Astrocyte of the hippocampus (primary cell): ENCODE measurements at places on chromosomes 6 and 20.

DNA sequence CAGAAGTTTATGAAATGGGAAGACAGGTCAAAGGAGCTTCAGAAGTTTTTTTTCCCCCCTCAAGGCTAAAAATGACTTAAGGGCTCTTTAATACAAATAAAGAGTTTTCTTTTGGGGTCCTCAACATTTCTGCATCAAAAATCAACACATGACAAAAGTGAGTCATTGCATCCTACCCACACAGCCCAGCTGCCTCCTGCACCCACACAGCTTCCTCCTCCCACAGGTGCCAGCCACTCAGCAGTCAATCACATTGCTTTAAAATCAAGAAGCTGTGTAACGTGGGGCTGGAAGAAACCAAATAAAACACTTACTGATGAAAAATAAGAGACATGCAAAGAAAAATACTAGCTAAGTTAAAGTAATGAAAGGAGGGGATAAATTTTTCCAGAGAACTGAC, 68.5 kb downstream of the MAP3K5 start:
- peak; percentile 27 for DNase-seq

- no peak for DNase-seq
Observed at GRCh38 chr20:64237316-64237715, 18.2 kb upstream of the PCMTD2 start.

GRCh38 chr6:23183846-23184245, 614.5 kb downstream of the HDGFL1 start:
- no peak for DNase-seq

DNA sequence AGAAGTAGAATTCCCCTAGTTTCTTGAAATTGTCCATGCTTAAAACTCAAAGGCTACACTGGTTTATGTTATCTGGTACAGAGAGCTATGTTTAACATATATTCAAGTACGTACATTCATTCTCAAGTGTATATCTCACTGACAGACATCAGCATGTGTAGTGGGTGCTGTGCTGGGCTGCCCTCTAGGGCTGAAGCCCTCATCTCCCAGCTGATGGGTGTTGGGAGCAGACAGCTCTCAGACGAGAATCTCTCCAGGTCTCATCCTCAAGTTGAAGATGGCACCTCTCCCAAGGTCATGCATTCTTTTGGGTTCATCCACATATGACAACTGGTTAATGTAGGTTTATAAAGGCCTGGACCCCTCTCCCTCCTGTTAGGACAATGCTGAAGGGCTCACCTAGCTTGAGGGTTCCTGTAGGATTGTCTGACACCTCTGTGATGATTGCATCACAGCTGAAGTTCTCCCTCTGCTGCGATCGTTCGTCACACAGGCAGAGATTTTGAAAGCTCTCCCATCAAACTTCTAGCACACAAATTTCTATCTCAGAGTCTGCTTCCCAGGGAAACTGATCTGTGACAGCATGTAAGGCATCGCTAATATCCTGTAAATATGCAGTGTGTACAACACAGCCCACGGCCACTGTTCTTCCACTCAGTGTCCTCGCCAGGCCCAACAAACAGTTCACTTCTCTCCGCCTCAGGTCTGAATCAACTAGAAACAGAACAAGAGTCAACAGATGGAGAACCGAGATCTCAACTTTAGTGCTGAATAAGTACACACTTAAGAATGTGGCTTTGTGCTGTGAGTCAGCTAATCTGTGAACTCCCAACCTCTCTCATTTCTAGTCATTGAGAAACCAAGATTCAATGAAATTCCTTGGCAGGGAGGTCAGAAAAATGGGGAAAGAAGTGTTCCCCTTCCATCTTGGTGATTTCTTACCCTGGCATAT, 43.2 kb downstream of the PREP start:
- peak; percentile 87 for DNase-seq

- DNase-seq, result no peak
Observed at GRCh38 chr20:3894796-3895195, 5.6 kb downstream of the PANK2 start.

DNA sequence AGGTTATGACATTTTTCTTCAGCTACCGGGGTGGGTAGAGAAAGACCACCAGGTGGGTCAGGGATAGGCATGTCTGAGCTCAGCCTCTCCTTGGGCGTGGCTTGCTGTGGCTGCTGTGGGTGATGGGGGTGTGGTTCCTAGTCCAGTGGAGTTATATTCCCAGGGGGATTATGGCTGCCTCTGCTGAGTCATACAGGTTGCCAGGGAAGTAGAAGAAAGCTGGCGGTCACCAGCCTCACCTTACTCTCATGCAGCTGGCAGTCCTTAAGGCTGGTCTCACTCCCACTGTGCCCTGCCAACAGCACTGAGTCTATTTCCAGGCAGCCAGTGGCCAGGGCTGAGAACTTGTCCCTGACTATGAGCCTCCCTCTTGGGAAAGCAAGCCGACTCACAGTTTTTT, 130.0 kb downstream of the SCP2D1 start:
- no peak for DNase-seq

DNA sequence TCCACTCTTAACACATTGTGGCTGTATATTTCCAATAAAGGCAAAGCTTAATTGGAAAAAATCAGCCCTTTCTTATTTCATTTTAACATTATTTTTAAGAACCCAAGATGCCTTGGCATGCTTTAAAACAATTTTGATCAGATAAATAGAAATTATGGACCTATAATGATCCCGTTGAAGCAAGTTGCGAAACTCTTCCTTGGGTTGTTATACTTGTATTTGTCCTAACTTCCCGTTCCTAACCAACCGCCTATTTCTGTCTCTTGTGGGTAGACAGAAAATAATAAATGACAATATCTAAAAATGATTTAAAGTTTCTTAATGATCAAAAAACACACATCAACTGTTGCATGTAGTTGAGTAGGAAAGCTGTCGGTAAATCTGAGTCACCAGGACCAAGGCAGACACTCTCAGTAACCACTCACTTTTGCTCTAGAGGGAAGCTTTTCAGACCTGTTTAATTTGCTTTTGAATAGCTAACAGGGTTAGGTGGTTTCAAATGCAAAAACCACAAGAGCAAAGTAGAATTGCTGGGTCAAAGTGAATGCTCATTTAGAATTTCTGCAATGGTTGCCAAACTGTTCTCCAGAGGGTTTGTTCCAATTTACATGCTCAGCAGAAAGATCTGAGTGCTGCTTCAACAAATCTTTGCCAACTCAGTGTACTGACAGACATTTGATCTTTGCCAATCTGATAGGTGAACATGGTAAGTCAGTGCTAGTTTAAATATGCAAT, 34.2 kb upstream of the KCNK5 start:
- DNase-seq, result peak; percentile 49

- DNase-seq, result peak; percentile 45
Observed at GRCh38 chr6:116397914-116398313, 27.2 kb downstream of the DSE start.

GRCh38 chr6:111894272-111894671, 21.0 kb upstream of the FYN start:
- no peak for DNase-seq
